ENCODE measurements at places on chromosomes 16 and 17.

GRCh38 chr16:67024384-67025209 lies 4.4 kb upstream of the CBFB start:
- no peak for DNase-seq

DNA sequence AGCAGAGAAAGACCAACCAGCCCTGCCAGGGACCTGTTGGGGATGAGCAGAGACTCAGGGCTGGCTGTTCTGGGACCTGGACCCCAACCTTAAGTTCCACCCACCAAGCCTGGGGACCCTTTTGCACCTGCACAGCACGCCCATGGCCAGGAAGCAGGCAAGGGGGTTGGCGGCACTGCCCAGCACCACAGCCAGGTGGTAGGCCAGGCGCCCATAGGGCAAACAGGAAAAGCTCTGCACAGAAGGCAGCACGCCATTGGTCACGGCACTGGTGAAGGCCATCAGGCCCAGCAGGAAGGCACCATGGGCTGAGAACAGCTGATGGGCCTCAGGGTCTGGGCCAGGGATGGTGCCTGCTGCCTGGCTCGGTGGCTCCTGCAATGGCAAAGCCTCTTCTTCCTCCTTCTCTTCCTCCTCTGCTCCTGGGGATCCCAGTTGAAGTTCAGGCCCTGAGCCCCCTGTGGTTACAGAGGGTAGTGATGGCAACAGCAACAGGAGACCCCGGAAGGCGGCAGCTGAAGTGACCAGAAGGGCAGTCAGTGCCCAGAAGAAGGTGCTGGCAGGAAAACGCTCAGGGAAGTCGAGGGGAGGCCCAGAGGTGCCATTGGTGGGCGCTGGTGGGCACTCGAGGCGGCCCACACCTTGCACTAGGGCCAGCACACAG lies 1.7 kb downstream of the SLC52A1 start:
- no peak for DNase-seq

GRCh38 chr16:1300664-1301476 lies 8.6 kb upstream of the UBE2I start:
- no peak for DNase-seq

GRCh38 chr16:31273676-31274075 lies 13.9 kb downstream of the ITGAM start:
- no peak for DNase-seq

GRCh38 chr17:64496348-64496785 lies 487 bp downstream of the POLG2 start:
- peak; percentile 29 for DNase-seq

GRCh38 chr17:50349243-50349600 lies 3.3 kb downstream of the XYLT2 start:
- no peak for DNase-seq

- DNase-seq: peak; percentile 4
These were observed 151.5 kb upstream of the GOT2 start for GRCh38 chr16:58885528-58886170.

DNA sequence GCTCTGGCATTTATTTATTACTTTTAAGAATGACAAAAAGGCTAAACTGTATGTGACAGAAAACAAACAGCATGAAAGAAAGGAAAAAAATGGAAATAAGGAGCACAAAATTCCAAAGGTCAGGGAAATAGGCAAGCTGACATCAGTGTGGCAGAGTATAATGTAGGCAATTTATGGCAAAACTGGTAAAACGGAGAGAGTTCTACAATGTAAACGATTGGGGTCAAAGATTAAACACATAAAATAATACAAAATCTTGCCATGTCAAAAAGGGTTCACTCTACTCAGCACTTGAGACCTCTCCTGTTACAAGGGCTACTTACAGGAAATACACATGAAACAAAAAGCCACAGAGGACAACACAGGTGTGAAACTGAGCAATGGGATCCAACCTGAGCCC lies 47.0 kb upstream of the CDRT4 start:
- DNase-seq: no peak

DNA sequence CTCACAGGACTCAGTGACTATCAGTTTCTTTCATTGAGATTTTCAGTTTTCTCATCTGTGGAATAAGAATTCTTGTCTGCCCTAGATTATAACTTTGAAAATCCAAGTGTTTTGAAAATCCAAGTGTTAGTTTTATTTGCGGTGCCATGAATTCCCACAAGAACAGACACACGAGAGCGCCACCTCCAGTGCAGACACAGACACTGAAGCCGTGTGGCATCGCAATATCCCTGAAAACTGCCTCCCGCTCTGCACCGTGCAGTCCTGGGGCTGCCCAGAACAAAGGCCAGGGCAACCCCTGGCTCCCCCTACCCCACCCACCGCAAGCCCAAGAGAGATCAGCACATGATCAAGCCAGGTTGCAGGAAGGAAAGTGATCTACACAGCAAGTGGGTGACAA lies 229.5 kb upstream of the ASIC2 start:
- DNase-seq: no peak

- no peak for DNase-seq
These were observed 38.0 kb downstream of the CA10 start for GRCh38 chr17:52120465-52120864.

- peak; percentile 96 for DNase-seq
These were observed 453 bp upstream of the MYH10 start for GRCh38 chr17:8630802-8631553.

- peak; percentile 37 for DNase-seq
These were observed 2.9 kb upstream of the BCL6B start for GRCh38 chr17:7019839-7020519.

- DNase-seq: no peak
These were observed 86.7 kb downstream of the TMEM132E start for GRCh38 chr17:34665819-34666763.

DNA sequence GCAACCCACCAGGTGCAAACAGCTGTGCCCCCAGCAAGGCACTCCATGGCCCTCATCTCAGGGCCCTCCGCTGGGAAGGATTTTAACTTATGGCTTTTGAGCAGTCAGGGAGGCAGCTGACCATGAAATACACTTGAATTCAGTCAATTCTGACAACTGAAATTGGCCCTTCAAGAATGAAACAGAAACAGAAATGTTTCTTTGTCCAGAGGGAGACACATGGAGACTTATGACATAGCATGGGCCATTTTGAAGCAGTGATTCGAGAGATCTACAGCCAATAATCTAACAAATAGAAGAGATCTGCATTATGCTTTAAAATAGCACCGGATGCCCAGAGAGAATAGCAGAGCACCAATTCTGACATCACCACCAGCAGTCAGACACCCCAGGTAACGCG lies 7.5 kb downstream of the CACNG1 start:
- no peak for DNase-seq

DNA sequence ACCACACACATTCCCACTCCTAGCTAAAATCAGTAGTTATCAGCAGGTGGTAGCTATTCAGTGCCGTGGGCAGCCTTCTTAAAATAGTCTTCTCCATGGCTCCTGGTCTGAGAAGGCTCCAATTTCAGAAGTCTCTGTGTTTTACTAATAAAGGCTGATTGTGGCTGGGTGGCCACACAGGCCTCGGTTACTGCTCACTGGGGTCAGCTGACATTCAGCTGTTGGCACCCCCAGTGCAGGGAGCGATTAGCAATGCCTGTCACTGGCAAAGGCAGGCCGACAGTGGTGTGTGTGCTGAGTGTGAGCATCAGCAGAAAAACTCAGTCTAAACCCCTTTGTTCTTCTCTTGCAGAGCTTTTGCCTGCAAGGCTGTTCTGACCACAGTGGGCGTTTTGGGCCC lies 16.6 kb upstream of the DBNDD1 start:
- DNase-seq: no peak

- DNase-seq: no peak
These were observed 1.4 kb upstream of the AMZ2 start for GRCh38 chr17:68246271-68247028.

DNA sequence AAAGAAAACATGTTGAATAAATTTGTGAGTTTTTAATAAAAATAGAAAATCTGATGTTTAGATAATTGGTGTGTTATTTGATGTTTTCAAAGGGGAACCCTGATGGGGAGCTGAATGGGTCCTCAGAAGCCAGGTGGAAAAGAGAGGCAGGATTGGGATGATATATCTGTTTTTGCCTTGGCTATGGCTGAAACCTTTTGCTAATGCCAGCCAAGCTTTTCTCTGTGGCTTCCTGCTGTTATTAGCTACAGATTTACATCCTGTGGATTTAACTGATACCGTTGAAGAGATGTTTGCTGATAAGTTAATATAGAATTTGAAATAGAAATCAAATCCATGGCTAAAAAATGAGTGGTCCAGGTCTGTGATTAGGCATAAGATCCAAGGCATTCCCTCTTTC lies 4.2 kb upstream of the AATF start:
- DNase-seq: no peak

- no peak for DNase-seq
These were observed 55.7 kb downstream of the SCNN1B start for GRCh38 chr16:23357761-23358290.

GRCh38 chr16:69483611-69484010 lies 59.2 kb downstream of the CYB5B start:
- DNase-seq: no peak

DNA sequence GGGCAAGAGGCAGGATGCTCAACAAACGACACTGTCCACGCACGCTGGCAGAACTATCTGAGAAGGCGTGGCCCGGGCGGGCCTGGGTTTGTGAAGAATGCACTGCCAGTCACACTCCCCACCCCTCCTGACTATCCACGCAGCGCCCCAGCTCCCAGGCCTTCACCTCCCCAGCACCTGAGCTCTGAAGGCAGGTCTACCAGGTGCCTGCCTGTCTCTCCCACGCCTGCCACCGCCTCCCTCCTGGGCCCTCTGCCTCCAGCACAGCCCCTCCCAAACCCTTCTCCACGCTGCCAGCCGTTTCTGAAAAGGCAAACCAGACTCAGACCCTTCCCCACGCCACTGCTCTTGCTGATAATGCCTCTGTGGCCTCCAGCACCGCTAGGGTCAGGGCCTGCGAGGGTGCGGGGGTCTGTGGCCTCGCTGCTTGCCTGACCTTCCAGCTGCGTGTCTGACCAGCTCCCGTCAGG lies 11.6 kb downstream of the MYBBP1A start:
- no peak for DNase-seq

GRCh38 chr17:21166595-21167210 lies 39.9 kb downstream of the DHRS7B start:
- no peak for DNase-seq

- peak; percentile 73 for DNase-seq
These were observed 18.5 kb downstream of the TOP2A start for GRCh38 chr17:40399185-40399584.

GRCh38 chr16:6157806-6158205 lies 1060.2 kb upstream of the EEF2KMT start:
- no peak for DNase-seq

GRCh38 chr16:73730481-73731090 lies 566.0 kb upstream of the PSMD7 start:
- no peak for DNase-seq

DNA sequence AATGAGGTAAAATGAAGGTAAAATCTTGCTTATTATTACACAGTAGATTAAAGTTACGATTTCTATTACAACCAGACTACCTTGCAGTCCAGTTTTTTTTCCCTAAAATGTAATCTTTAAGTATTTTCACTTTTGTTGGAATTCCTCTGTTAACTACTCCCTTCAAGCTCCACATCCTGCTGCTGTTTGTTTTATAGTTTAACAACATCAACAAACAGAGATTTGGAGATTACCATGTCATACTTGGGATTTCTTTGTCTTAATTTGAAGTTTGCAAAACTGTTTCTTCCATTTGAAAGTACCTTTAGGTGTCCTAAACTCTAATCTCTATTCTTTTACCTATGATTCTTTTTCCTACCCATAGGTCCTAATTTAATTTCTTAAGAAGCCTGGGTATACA lies 83.3 kb downstream of the ABHD15 start:
- no peak for DNase-seq
